Activated T-cell treated with anti-CD3 and anti-CD28 coated beads, Interleukin-2, amount 50 U/mL, for 48 hours (primary cell): ENCODE measurements at places on chromosomes 1 and 21.

DNA sequence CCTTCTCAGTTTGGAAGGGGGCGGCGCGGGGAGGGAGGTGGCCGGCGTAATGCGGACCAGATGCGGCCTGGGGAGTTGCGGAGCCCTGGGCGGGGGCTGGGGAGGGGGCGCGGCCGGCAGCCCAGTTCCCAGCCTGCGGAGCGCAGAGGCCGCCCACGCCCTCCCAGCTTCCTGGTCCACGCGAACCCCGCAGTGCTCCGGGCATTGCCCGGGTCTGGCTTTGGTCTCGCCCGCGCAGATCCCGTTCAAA, 695 bp downstream of the DMBX1 start:
- no peak for DNase-seq

DNA sequence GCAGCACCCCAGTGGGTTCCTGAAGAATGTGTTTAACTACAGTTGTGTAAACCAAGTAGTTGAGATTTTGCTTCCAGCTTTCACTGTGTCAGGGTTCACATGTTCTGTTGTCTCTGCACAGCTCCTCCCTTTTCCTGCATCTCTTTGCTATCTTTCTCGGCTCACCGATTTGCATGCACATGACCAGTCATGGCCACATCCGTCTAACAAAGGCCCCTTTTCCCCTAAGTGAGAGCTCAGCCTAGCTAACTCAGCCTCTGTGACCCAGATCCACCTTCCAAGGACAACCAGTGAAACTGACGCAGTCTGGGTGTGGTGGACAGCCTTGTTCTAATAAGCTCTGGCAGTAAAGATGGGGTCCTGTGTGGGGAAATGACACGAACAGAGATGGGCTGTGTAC, 101.1 kb downstream of the ZP4 start:
- DNase-seq: no peak

GRCh38 chr1:228209657-228210056, 1.8 kb downstream of the OBSCN start:
- DNase-seq: no peak

- no peak for DNase-seq
Measured at GRCh38 chr1:11534846-11535245, 55.9 kb downstream of the DISP3 start.

DNA sequence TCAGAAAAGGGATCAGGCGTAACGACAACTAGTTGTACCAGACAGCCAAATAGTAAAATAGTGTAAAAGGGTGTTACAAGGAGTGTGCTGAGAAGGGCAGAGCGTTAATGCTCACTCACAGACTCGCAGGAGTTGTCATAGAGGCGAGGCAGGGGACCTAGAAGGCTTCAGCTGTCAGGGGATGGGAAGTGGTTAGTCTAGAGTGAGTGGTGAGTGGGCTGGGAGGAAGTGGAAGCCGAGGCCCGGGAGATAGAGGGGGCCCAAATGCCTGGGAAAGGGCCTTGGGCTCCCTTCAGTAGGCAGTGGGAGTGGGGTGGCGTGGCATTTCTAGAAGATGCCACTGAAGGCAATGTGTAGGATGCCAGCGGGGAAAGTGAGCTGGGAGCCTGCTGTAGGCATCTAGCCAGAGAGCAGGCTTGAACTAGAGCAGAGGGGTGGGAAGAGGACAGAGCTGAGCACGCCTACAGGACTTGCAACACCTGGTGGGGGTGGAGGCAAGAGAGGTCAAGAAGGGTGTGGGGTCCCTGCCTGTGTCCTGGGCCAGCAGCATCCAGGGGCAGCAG, 10.3 kb downstream of the SLC6A17 start:
- no peak for DNase-seq

GRCh38 chr1:189435398-189435797, 1042.3 kb downstream of the BRINP3 start:
- no peak for DNase-seq

- no peak for DNase-seq
Measured at GRCh38 chr1:197961449-197961848, 44.3 kb downstream of the LHX9 start.

DNA sequence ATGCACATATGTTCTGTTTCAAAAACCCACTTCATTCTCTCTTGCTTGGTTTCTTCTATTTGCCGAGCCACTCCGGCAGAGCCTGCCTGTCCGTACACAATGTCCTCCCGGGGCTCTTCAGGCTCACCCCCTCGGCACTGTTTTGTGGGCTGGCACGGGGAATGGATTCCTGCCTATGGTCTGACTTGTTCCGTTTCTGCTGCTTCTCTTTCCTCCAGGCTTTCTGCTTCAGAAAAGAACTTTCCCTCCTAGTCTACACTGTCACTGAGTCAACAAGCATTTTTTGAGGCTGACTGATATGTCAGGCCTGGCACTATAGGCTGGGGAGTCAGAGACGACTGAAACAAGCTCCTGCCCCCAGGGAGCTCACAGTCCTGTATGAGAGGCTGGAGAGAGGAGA, 28.4 kb upstream of the SARS1 start:
- no peak for DNase-seq
